ENCODE measurements at places on chromosomes 4 and X.

DNA sequence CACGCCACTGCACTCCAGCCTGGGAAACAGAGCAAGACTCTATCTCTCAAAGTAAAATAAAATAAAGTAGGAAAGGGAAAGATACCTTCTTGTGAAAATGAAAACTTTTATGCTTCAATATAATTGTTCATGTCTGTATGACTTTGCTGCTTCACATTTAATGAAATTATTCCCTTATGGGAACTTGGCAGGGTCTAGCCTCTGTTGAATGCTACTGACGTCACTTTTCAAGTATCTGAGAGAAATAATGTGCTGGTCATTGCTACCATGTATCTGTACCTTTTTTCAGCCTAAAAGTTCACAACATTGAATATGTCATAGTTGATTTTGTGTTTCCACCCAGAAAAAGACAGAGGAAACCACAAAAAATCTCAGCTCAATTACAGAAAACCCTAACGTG, 65.2 kb downstream of the PRDM5 start:
- DNase-seq = no peak

DNA sequence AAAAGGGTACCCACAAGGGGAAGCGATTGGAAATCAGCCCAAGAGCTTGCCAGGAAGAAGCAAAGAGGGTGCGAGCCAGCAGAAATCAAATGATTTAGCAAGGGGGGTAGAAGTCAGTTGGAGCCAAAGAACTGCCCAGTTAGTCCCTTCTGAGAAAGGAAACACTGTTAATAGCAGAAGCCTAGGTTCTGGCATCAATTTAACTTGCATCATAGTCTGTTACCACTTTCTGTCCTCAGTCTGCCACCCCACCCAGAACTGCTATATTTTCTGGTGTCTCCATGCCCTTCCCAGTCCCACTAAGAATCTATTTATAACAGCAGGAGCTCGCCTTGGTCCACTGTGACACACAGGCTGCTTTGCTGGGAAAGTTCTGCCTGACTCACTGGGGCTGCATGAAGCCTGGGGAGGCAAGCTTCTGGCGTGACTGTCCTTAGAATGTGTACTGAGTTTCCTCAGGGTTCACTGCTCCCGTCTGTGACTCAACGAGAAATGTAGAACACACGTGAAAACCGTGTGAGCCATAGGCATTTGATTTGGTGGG, 157.8 kb upstream of the TTC29 start:
- DNase-seq = no peak

DNA sequence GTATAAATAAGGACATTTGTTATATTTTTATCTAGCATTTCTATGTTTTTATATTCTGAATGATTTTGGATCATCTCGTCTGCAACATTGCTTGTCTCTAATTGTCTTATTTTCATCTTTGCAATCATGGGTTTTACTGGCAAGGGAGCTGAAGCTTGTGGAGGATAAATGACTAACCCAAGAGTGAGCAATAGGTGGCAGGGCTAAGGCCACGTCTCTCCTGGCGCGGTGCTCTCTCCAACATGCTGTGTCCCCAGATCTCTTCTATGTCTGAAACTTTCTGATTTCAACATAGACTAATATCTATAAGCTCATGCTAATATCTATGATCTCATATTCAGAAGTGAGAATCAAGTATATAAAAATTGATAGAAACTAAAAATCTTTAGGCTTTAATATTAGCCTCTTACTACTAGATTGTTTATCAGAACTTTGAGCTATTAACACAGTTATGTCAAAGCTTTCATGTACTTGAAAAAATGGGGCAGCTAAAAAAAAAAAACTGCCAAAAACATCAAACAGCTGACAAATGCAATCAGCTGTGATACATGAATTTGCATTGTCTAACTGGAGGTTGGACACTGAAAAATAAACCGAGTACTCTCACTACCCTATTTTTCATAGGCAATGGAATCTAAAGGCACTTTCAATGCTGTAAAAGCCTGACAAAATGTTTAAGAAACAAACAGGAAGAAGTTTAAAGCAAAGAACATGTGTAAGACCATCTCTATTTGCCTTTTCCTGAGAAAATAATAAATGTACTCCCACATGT, 169.2 kb downstream of the TMA16 start:
- DNase-seq = no peak

DNA sequence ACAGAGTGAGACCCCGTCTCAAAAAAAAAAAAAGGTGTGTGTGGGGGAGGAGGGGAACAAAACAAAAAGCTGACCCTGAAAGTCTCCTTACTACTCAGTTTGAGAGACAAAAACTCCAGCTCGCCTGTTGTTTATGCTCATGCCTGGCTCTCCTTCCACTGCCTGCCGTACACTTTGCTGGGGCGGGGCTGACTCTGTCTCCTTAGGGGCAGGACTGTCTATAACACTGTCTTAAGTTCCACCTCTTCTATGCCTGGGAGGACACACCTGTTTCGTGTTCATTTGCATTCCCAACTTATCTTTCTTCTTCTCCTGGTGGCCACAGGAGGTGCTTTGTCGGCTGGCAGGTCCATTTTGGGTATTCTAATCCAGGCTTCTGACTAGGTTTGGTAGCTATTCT, 81.4 kb downstream of the MTNR1A start:
- no peak for DNase-seq

GRCh38 chr4:74934016-74934831, 1.3 kb downstream of the PARM1 start:
- no peak for DNase-seq

GRCh38 chrX:39766085-39766726, 331.6 kb downstream of the BCOR start:
- DNase-seq = peak; percentile 48

- no peak for DNase-seq
Measured at GRCh38 chr4:173213296-173213695, 44.7 kb downstream of the GALNT7 start.

- DNase-seq = no peak
Measured at GRCh38 chr4:159197260-159197884, 94.5 kb downstream of the RAPGEF2 start.

GRCh38 chr4:64130907-64131306, 278.3 kb downstream of the TECRL start:
- DNase-seq = no peak

GRCh38 chr4:3311489-3312171, 18.8 kb downstream of the RGS12 start:
- no peak for DNase-seq

- no peak for DNase-seq
Measured at GRCh38 chr4:107261241-107261874, 225.2 kb upstream of the DKK2 start.

DNA sequence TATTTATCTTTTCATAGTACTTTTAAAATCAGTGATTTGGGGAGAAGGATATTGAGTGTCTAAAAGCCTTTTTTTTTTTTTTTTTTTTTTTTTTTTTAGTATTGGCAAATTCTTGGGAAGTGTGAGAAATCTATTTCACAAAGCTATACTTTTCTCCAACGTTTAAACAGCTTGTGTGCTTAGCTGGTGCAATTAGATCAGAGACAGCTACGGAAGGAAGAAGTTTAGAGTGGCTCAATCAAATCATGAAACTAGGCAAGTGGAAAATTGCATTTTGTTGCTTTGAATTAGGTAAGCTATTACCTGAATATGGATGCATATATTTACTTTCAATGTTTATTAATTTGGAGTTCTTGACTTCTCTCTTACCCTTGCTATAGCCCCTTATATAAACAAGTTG, 1001.9 kb downstream of the PDHA2 start:
- DNase-seq = no peak

GRCh38 chr4:140130677-140131076, 23.3 kb downstream of the MAML3 start:
- DNase-seq = no peak

DNA sequence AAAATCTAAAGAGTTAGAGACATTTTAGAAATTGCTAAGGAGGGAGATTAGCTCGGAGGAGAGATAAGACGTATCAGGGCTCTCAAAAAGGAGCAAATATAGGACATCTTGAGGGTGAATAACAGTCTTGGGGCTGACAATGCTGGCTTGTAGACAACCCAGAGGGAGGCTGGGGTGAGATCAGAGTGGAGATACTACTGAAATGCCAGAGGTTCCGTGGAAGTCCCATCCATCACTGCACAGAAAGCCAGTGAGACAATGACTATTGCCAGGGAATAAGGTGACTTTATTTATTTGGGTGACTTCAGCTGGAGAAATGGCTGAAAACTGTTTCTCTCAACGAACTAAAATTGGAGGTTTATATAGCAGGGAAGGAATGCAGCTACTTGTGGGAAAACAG, 838.1 kb upstream of the AGA start:
- no peak for DNase-seq

DNA sequence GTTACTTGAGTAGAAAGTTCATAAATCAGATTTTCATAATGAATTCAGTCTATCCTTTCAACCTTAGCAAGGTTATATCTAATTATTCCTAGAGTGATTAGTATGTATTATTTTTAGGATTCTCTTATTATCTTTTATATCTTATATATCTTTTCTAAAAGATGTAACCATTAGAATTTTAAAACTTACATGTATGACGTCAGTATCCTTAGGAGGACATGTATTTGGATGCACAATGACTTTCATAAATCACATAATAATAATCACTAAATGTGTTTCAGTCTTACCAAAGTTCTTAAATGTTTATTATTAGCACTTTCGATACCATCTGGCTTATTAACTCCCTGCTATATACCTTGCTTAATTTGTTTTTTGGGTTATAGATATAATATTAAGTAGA, 1400.5 kb upstream of the IGFBP7 start:
- no peak for DNase-seq

GRCh38 chrX:32395878-32396277, 815.5 kb downstream of the DMD start:
- no peak for DNase-seq

DNA sequence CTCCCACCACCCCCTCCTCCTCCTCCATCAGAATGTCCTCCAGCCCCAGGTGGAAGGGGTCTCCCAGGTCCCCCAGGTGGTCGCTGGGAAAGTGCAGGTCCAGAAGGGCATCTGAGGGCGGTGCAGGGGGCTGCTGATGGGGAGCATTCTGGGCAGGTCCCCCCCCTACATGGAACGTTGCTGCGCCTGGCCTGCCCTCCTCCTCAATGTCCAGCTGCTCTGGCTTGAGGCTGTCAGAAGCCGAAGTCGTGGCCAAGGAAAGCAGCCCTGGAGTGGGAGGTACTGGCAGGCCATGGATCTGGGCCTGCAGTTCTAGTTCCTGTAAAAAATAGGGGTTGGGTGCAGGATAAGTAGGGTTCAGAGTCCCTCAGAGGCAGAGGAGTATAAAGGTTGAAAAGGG, 12.9 kb downstream of the TFE3 start:
- no peak for DNase-seq

GRCh38 chr4:183626168-183626567, 32.8 kb downstream of the RWDD4 start:
- DNase-seq = no peak

DNA sequence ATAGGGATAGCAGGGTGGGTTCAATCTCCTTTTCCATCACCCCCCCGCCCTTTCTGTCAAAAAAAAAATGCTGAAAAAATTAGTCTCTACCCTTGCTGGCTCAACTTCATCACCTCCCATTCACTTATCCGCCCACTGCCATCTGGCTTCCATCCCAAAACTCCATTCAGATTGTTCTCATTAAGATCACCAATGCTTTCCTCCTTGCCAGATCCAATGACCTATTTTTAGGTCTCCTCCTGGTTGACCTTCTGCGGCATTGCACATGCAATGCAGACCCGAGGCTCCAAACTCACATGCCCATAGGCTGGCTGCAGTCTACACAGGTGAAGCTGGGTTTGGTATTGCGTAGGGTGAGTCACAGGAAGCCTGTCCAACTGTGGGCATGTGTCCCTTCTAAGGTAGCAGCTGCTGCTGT, 21.1 kb upstream of the STIM2 start:
- no peak for DNase-seq

GRCh38 chrX:15854080-15854655, 445 bp downstream of the AP1S2 start:
- DNase-seq = peak; percentile 35

- DNase-seq = no peak
Measured at GRCh38 chr4:23413631-23414030, 476.2 kb downstream of the PPARGC1A start.

DNA sequence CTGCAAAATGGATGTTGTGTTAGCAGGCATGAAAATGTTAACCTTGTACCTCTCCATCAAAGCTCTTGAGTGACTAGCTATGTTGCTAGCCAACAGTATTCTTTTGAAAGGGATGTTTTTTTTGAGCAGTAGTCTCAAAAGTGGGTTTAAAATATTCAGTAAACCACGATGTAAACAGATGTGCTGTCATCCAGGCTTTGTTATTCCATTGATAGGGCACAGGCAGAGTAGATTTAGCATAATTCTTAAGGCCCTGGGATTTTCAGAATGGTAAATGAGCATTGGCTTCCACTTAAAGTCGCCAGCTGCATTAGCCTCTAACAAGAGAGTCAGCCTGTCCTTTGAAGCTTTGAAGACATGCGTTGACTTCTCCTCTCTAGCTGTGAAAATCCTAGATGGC, 18.4 kb downstream of the FGF2 start:
- DNase-seq = no peak

DNA sequence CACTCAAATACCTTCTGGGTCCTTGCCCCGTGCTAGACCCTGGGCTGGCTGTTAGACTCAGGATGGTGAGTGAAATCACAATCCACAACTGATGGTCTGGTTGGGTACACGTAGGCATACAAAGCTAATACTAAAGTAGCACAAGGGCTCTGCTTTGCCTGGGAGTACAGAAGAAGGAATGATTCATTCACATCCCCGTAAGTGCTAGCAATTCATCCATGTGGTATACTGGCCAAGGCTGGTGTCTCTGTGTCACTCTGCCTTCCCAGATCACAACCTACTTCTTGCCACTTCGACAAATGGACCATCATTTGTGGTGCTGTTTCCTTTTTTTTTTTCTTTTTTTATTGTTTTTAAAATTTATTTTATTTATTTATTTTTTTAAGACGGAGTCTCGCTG, 19.7 kb upstream of the RBM47 start:
- DNase-seq = no peak

- no peak for DNase-seq
Measured at GRCh38 chr4:150253965-150254630, 175.9 kb downstream of the DCLK2 start.

- no peak for DNase-seq
Measured at GRCh38 chrX:111101580-111101979, 5.6 kb downstream of the PAK3 start.
